Fibroblast of skin of right biceps (primary cell): ENCODE measurements at places on chromosomes 6 and 20.
A peak's percentile ranks its signal among the peaks of the same experiment; 100 is the strongest.

GRCh38 chr6:1585669-1586049, 24.1 kb upstream of the FOXC1 start:
- DNase-seq: no peak

DNA sequence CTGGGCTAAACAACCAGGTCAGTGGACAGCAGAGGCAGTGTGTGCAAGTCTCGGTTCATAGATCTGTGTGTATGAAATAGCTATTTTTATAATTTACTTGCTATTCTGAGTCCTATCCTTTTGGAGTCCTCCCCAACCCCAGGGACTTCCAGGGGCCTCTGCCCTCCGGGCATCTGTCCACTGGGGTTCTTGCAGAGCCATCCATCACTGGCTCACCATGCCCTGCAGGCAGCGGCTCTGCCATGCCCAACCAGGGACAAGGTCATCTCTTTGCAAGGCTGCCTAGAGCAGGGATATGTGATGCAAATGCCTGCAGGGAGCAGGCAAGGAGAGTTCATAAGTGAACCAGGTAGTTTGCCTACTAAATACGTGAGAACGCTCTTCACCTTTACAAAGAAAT, 10.5 kb upstream of the BEND3 start:
- no peak for DNase-seq

- DNase-seq: no peak
Observed at GRCh38 chr6:43742285-43742684, 27.7 kb upstream of the VEGFA start.

DNA sequence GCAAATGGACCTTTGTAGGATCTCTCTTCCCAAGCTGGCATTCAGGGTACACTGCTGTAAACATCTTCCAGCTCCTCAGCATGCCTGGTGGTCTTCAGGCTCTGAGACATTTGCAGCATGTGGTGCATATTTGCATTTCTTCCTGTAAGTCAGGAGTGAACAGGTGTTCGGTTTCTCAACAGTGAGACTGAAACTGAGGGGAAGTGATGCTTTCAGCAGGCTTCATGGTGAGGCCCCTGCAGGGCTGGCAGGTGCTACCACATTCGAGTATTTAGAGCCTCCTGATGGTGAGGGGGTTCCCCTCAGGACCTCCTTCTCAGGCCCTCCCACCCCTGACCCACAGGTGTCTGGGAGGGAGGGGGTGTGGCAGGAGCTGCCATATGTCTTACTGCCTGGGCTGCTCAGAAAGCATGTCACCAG, 15.1 kb downstream of the MYBL2 start:
- no peak for DNase-seq

DNA sequence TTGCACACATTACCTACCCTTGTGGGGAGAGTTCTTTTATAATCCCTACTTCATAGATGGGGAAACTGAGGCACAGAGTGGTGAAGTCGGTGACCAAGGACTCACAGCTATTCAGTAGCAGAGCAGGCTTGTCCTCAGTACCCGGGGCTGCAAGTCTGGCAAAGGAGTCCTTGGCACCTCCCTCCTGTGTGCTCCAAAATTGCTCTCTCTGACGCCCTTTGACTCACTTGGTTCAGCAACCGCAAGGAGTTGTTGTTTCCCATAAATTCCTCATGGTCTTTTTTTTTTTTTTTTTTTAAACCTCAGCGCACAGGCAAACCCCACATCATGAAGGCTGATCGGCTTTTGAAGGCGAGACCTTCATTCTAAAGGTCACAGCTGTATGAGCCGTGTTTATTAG, 143.2 kb downstream of the CEBPB start:
- peak; percentile 93 for DNase-seq

DNA sequence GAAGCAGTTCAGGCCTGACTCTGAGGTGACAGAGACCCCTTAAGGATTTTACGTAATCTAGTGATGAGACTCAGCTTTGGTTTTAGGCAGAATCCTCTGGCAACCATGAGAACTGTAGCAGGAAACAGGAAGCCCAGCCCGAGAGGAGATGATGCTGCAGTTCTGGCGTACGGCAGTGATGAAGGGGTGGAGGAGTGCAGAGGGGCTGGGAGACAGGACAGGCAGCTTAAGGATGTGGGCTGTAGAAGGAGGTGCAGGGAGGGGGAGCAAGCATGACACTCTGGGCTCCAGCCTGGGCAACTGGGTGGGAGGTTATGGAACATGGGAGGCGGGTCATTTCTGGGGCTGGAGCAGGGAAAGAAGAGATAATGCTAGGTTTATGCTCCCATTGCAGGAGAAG, 67.1 kb downstream of the LRFN2 start:
- DNase-seq: no peak

GRCh38 chr6:123127807-123128206, 131.8 kb downstream of the CLVS2 start:
- DNase-seq: no peak

DNA sequence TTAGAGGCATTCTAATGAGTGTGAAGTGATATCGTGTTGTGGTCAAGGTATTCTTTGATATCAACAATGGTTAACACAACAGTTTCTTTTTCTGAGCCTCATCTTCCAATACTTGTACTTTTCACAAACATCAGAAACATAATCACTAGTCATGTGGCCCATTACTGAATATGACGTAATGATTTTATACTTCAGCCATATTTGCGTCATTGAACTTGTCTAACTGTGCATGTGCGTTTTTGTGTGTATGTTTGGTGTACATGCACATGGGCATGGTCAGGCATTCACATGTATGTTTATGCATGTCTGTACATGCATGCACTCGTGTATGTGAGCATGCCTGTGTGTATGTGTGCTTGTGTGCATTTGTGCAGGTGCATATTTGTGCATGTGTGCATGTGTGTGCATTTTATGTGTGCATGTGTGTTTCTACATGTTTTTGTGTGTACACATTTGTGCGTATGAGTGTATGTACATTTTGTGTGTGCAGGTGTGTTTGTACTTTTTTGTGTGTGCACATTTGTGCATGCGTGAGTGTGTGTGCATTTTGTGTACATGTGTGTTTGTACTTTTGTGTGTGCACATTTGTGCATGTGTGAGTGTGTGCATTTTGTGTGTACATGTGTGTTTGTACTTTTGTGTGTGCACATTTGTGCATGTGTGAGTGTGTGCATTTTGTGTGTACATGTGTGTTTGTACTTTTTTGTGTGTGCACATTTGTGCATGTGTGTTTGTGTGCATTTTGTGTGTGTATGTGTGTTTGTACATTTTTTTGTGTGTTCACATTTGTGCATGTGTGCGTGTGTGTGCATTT, 29.4 kb downstream of the PRR18 start:
- DNase-seq: no peak

DNA sequence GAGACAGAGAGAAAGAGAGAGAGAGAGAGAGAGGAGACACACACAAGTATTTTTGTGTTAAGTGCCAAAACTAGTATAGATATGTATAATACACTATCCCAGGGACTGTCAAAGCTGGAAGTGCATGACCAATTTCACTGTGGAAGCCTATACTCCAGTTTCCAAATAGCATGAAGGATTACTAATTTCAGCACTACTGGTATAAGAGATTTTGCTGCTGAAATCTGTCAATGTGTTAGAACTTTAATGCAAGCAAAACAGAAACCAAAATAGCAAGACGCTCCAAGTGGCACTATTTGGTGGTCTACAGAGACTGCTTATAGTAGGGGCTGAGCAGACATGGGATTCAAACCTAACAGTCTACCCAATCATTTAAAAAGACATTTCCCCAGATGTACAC, 284.8 kb downstream of the BTBD9 start:
- DNase-seq: peak; percentile 23

DNA sequence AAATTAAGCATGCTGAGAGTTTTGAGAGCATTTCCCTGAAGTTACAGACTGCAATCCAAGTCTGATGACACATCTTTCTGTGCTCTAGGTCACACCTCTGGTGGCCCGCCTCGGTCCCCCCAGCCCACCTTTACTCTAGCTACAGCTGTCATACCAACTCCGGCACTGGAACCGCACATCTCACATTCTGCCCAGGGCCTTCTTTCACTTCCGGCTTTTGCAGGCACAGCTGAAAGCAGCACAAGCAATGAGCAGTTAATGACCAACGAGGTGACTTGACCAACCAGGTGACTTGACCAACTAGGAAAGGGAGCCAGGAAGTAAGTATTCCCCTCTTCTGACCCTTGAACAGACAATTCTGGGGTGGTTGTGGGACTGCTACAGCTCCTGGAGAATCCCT, 88.6 kb upstream of the MOCS1 start:
- DNase-seq: no peak

DNA sequence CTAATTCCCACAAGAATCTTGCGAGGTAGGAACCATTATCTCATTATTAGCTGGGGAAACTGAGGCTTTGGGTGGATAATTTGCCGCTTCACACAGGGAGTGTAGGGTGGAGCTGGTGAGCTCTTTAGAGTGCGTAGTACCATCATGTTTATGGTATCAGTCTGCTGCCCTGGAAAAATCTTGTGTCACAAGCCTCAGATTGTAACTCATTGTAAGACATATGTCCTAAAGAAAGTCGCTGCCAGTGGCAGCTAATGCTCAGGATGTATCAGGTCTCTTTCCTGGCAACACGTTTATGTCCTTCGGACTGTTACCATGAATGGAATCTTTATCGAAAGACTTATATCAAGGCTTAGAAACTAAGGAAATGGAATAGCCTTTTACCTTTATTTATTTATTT, 1.9 kb downstream of the ZFAND3 start:
- DNase-seq: no peak

DNA sequence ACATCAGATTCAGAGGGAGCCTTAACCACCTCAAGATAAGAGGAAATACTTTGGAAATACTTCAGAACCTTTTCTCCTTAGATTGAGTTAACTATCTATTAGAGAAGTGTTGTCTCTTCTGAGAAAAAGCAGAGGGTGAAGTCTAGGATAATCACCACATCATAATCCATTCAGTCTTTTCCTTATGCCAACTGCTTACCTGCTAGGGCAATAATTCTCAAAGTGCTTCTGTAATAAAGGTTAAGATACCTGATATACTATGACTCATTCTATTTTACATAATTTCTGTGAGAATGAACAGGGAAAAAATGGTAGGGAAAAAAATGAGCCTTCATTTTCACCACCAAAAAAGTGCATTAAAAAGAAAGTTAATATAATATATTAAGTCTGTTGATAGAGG, 70.1 kb upstream of the LOC128125822 start:
- DNase-seq: no peak

DNA sequence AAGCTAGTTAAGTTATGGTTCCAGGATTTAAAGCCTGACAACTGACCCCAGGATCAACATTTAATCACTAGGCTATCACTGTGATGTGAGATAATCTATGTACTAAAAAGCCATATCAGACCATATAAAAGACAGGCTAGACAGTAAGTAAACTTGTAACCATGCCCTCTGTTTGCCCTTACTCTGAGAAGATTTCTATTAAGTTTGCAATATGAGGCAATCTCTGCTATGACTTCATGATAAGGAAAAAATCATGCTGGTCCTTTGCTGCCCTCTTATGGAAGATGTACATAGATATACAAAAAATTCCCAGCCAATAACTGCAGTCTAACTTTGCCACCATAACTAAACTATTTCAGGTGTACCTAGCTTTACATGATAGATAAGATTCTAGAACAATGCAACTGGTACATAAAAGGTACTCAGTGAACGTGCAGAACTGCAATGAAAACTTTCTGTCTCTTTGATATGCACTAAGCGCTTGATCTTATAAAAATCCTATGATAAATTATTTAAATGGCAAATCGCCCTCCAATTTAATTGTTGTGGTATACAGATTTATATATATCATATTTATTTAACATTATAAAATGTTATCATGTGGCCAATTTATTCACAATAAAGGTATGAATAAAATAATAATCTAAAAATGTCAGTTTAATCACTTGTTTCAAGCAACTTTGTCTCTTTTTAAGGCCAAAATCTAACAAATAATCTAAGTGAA, 70.5 kb downstream of the FAM217A start:
- peak; percentile 82 for DNase-seq

DNA sequence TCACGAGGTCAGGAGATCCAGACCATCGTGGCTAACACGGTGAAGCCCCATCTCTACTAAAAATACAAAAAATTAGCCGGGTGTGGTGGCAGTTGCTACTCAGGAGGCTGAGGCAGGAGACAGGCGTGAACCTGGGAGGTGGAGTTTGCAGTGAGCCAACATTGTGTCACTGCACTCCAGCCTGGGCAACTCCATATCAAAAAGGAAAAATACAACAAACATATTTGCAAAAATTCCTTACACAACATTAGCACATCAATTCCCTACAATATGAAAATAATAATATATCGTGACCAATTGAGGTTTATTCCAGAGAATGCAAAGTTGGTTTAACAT, 38.8 kb upstream of the PLEKHG1 start:
- DNase-seq: no peak

DNA sequence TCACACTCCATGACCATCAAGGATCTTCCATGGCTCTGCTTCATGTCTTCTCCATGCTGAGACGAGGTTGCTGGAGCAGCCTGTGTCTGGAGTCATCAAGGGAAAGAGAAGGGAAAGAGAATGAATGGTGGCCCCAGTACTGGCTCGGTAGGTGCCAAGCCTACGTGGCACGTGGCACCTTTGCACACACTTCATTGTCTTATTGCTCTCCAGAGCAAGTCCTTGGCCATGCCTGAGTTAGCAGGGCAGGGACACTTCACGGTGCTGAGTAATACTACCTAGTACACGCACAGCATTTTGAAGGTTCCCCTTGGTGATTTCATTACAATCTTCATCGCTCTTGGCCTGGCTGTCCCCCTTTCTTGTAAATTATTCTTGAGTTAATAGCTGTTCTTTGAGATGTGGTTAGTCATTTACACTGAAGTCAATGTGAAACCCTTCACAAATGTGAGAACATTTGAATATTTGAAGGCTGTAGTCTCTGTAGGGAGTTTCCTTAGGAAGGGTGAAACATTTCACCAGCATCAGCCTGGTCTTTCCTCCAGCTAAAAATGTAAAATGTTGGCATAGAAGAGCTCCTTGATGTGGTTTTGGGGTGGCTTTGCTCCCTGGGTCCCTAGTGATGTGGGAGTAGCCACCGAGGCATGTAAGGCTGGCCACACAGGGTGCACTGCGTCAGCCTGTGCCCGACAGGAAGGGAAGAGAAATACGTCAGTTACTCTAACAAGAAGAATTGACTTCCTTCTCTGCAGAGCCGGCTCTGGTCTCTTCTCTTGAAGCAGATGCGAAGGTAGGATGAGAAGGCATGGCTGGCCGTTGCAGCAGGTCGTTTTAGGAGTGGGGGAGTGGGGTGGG, at the start of gene SYTL3:
TSS of gene SYTL3 (plus strand) at position 766 of the 855 bp plus-strand sequence. CDS start 13,215 bp downstream, outside the sequence.
- peak; percentile 88 for DNase-seq

- peak; percentile 88 for DNase-seq
Observed at GRCh38 chr20:36861875-36862801, 13.8 kb upstream of the TLDC2 start.

GRCh38 chr6:67300430-67301040, 1334.5 kb upstream of the ADGRB3 start:
- no peak for DNase-seq

GRCh38 chr6:126905917-126906316, 212.6 kb upstream of the RSPO3 start:
- DNase-seq: no peak

DNA sequence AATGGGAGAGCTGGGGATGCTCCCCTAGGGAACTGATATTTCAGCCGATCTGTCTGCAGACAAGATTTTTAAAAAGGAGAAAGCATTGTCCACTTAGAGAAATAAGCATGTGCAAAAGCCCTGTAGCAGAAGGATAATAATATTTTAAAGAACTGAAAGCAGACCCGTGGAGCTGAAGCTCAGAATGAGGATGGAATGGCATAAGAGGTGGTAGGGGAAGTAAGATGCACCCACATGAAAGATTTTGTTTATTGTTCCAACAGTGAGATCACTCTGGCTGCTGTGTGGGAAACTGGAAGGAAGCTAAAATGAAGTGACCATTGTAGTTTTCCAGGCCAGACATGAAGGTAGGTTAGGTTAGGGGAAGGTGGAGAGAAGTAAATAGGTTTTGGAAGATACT, 266.4 kb upstream of the PRDM1 start:
- no peak for DNase-seq

GRCh38 chr20:37596890-37597536, 69.3 kb upstream of the BLCAP start:
- no peak for DNase-seq
